ENCODE measurements at places on chromosomes 16 and 17.
A peak's percentile ranks its signal among the peaks of the same experiment; 100 is the strongest.

- no peak for DNase-seq
Observed at GRCh38 chr16:3618769-3619141, 7.3 kb upstream of the SLX4 start.

DNA sequence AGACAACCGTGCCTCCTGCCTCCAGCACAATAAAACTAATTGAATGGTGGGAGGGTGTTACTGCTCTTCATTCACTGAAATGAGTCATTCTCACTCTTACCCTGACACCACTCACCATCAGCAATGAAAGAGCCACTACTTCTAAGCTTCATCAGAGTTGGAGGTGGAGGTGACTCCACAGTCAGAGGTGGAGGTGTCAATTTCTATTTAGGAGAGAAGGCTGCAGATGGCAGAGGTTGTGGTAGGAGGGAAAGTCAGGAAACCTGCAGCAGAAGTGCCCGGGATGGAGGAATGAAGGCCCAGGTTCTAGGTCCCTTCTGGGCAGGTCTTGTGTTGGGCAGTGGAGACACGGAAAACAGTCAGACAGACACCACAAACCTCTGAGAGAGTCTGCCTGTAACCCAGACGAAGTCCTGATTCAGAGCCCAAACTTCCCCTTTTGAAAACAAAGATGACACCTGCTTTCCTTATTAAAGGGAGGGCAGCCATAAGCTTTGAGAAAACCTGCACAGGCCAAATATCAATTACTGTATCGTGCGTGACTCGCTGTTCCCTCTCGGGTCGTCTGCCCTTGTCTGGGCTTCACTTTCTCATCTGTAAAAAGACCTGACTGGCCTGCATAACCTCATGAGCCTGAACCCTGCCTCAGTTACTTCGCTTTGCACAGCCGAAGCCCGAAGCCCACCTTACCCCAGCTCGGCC is 668 bp downstream of the ATPAF2 start:
- no peak for DNase-seq

GRCh38 chr17:65193716-65194293 is 56.6 kb downstream of the RGS9 start:
- no peak for DNase-seq

DNA sequence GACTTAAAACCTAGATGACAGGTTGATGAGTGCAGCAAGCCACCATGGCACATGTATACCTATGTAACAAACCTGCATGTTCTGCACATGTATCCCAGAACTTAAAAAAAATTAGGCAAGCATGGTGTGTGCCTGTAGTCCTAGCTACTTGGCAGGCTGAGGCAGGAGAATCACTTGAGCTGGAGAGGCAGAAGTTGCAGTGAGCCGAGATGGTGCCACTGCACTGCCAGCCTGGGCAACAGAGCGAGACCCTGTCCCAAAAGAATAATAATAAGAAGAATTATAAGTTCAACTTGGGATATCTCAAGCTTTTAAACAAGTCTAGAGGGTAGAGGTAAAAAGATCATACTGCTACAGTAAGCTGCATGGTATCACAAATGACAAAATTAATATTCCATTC is 9.8 kb downstream of the CDC6 start:
- no peak for DNase-seq

DNA sequence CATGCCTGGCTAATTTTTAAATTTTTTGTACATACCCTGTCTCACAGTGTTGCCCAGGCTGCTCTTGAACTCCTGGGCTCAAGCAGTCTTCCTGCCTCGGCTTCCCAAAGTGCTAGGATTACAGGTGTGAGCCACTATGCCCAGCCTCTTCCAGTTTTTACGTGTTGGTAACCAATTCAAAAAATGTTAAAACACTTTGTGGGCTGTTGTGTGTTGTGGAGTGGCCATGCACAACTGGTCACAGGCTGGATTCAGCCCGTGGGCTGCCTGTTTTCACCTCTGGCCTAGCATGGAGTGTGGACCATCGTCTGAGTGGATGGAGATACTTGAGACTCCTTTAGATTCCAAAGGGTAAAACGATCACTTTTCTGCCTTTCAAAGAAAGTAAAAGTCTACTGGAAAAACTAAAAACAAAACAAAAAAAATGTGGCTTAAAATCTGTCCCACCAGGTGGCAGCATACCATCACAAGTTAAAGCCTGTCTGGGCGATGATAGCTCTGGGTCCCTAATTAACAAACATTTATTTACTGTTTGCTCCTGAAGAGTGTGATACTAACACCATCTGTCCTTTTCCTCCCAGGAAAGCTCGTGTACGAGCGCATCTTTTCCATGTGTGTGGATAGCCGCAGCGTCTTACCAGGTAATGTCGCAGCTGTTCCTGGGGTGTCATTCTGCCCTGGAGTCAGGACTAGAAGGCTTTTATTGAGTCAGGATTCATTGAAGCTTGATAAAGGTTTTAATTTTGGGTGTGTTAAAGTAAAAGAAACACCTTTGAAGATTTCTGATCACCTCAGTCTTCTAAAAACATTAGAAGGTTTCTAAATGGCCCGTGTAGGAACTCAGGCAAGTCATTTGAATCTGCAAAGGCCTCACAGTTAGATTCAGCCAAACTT is 45.8 kb downstream of the VPS35L start:
- peak; percentile 50 for DNase-seq

- no peak for DNase-seq
Observed at GRCh38 chr17:41800601-41801373, 11.0 kb downstream of the P3H4 start.

- no peak for DNase-seq
Observed at GRCh38 chr16:85849388-85849787, 49.6 kb upstream of the IRF8 start.

GRCh38 chr16:9661336-9662017 is 520.8 kb downstream of the GRIN2A start:
- DNase-seq: no peak

DNA sequence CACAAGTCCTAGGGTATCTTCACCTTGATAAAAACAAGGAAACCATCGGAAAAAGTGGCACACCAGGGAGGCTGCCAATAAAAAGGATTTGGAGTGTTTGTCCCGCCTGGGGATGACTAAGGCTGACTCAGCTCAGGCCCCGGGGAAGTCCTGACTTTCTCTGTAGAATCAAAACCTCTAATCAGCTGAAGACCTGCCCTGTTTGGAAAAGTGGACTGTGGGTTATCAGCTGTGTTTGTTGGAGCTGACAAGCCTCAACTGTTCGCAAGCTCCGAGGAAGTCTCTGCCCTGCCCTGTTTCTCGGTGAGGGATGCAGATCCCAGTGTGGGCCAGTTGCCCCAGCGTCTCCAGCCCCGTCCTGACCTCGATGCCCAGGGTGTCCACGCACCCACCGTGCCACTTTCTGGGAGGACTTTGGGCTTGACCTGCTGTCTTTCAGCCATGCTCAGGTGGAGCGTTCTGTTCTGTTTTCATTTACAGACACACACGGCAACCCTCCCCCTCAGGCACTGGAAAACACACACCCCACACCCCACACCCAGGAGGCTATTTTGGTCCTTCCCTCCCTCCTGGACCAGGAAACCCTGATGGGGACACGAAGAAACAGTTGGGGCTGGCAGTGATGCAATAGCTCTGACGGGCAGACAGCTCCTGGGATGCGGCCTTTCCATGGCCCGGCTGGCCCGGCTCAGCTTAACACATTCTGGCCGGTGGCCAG is 27.6 kb upstream of the PITPNA start:
- no peak for DNase-seq

GRCh38 chr16:73047536-73048291 is at the start of gene ZFHX3:
Gene ZFHX3 (minus strand): TSS chr16:73048128. CDS start chr16:72960145, 87,983 bp downstream.
- peak; percentile 57 for DNase-seq

DNA sequence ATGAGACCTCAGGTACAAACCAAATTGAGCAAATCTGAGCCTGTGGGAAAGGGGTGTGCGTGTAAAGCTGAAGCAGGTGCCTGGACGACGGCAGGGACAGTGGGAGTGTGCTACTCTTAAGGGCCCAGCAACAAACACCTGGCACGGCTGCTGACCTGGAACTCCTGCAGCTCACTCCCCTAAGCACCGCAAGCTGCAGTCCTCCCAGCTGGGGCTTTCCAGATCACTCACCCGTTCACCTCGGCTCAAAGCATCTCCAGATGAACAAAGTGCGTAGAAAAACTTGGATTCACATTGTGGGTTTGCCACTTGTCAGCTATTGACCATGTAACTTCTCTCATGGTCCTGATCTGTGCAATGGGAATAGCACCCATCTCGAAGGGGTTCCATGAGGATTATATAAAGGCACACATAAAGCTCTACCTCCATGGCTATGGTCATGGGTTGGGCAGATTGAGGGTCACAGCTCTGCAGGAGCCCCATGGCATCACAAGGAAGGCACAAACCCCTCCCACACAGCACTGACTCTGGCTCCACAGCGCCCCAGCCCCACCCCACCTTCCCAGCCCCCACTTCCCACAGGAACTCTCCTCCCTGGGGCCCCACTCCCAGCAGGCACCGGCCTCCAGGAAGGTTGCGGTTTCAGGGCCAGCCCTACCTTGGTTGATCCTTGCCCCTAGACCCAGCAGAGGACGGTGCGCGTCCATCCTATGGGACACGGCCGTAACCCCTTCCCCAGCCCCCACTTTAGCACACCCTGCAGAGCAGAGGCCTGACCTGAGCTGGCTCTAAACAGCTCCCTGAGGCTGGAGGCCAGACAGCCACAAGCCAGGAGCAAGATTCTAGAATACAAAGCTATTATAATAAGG is 21.9 kb downstream of the ST3GAL2 start:
- no peak for DNase-seq

DNA sequence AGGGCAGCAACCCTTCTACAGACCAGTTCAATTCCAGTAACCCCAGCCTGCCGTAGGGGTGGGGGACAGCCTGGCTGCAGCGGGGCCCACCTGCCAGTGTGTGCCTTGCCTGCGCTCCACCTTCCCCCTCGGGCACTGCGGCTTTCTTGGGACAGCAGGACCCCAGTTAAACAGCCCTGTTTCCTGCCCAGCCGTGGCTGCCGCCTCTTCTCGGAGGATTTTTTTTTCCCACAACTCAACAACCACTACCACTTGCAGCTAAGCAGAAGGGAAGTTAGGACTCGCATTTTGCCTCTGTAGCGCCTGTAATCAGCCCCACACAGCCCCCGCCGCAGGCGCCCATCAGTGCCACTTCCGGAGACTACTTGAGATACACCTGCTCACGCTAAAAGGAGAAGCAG is 76.1 kb downstream of the RAI1 start:
- no peak for DNase-seq

DNA sequence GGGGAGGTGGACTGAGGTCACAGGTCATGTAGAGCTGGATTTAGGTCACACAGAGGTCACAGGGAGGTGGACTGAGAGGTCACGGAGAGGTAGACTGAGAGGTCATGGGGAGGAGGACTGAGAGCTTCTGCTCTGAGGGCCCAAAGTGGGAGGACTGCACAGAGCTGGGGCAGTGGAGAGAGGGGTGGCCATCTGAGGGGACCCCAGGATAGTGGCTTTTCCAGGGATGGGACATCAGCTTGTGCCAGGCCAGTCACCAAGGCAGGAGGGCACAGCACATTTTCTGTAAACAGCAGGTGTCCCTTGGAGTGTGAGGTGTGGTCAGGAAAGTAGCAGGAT is 26.1 kb upstream of the JPT2 start:
- DNase-seq: no peak

DNA sequence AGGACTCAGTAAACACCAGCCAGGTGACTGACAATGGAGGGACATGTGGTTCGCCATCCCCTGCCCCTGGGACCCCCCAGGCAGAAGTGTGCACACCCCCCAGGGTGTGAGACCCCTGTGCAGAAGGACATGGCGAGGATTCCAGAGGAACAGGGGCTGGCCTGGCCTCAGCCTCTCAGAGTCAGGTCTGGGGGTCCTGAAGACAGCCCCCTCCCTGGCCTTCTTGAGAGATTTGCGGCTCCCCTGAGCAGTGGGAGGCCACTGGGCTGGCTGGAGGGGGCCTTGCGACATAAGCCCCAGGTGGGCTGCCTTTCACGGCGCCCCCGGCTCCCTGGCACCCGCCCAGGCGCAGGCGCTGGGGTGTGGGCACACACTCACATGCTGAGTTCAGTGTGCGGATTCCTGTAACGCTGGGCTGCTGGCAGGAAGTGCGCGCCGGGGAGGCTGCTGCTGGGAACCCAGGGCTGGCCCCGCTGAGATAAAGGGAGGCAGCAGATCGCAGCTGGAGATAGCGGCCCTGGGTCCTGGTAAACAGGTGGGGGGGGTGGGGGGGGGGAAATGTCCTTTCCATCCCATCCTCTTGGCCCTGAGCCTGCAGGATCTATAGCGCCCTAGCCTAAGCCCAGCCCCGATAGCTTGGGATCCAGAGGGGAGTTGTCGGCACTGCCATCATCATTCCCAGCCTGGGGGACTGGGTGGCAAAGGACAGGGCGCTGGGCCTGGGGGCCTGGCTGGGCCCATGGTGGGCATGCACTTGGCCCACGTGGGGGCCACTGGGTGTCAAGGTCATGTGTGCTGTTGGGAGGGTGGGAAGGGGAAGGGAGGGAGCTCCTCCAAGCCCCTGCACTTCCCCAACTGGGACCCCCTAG is 27.1 kb downstream of the TMEM235 start:
- no peak for DNase-seq

DNA sequence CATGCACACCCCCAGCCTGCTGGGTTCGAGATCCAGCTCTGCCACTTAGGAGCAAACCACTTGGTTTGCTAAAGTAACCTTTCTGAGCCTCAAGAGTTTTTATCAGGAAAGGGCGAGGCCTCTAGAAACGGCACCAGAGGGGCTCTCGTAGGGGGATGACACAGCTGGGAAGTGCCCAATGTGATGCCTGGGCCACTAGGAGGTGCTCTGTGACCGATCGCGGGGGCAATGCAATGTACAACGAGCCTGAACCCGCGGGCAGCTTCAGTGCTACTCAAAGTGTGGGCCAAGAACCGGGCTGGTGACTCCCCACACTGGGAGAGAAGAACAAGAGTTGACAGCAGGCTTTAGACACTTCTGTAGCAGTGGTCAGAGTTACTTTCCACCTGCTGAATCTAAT is 9.4 kb downstream of the C16orf89 start:
- DNase-seq: peak; percentile 33

DNA sequence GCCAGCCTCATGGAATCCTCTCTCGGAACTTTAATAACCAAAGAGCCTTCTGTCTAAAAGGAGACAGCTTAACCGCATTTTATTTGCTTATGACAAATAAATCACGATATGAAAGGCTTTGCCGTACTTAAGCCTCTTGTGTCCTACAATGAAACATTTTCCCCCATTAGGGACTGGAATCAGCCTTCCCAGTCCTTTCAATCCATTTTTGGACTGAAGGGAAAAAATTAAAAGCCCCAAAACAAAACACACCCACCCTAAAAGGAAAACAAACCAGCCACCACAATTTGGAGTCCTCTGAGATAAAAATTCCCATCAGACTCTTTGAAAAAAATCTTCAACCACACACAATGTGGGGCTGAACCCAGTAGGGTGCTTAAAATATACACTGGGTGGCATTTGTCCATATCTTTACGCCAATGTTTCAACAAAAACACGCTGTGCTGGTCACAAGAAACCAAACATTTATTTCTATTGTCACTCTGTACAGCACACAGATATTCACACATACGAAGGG is 3.0 kb downstream of the HOXB4 start:
- DNase-seq: no peak

GRCh38 chr17:40664582-40665333 is at the start of gene KRT222:
Gene KRT222 (minus strand): TSS chr17:40665177. CDS start chr17:40665099, 78 bp downstream.
- no peak for DNase-seq

- DNase-seq: no peak
Observed at GRCh38 chr16:80294172-80294571, 246.6 kb upstream of the DYNLRB2 start.

- DNase-seq: no peak
Observed at GRCh38 chr17:14341866-14342265, 41.0 kb downstream of the HS3ST3B1 start.

- no peak for DNase-seq
Observed at GRCh38 chr17:66915204-66915611, 49.3 kb upstream of the CACNG4 start.

Measured in neural crest cell (in vitro differentiated cells).